AG09309 (cell line): ENCODE measurements at places on chromosomes 12 and 14.

DNA sequence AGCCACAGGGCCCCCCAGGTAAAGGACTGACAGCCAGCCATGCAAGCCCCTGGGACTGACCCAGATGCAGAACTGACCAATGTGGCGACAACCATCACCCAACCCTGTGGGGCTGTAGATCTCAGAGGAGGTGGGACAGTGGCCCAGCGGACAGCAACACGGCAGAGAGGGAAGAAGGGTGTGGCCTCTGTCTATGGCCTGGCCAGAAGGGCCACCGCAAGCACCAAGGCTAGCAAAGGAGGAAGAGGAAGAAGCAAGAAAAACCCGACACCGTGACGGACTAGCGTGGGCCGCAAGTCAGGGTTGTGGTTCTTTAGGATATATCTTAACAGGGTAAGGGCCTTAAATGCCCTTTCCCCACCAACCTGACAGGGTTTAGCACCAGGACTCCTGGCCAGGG is 71.2 kb downstream of the ITPK1 start:
- DNase-seq, result no peak

- no peak for DNase-seq
These were observed 32.7 kb upstream of the USP44 start for GRCh38 chr12:95583933-95584332.

GRCh38 chr14:99512110-99512449 is 30.9 kb downstream of the CCNK start:
- DNase-seq, result no peak

- DNase-seq, result no peak
These were observed 8.8 kb downstream of the DENND5B start for GRCh38 chr12:31582155-31582554.

DNA sequence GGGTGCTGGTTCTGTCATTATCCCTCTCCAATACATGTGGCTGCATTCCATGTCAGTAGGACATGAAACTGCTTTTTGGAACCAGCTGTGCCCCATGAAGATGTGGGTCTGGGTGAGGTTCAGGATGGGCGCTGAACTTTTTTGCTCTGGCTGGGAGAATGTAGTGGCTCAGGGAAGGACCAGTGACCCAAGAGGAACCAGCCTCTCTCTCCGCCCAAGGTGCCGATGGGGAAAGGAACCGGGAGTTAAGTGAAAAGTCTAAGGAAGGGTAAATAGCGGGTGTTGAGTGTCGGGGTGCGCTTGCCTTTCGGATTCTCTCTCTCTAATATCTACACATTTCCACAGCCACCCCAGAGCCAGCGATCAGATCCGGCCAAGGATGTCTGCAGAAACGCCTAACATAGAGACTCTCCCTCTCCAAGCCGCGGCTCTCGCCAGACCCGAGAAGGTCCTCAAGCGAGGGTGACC is 7.8 kb downstream of the ARHGEF25 start:
- no peak for DNase-seq

GRCh38 chr12:53452159-53453077 is 516 bp downstream of the PCBP2 start:
- DNase-seq, result peak; percentile 46

- DNase-seq, result no peak
These were observed 29.8 kb upstream of the C14orf180 start for GRCh38 chr14:104549536-104550339.
